Right renal cortex interstitium (tissue), 3 donors: ENCODE measurements at places on chromosomes 3 and 15. TPM values are rescaled to one million over a fixed set of nuclear protein-coding genes. Genes with fewer than 3 reads are reported as not detected.

TM6SF1 gene
- 1.7 TPM for polyA plus RNA-seq

JMJD7 gene
- 9.4 TPM for polyA plus RNA-seq

TM4SF18 gene
- polyA plus RNA-seq, result 31.3 TPM

APOD gene
- polyA plus RNA-seq, result 11.7 TPM

CHRFAM7A gene
- 1.6 TPM for polyA plus RNA-seq

ATG3 gene
- 51.8 TPM for polyA plus RNA-seq

ZXDC gene
- polyA plus RNA-seq, result 31.6 TPM

ARNT2 gene
- 68.3 TPM for polyA plus RNA-seq

LARP6 gene
- 15.0 TPM for polyA plus RNA-seq

TICRR gene
- 8.5 TPM for polyA plus RNA-seq

CAND2 gene
- polyA plus RNA-seq, result 10.1 TPM

RBMS3 gene
- polyA plus RNA-seq, result 11.6 TPM

SHC4 gene
- polyA plus RNA-seq, result 3.1 TPM

CFAP44 gene
- 16.2 TPM for polyA plus RNA-seq

C2CD4B gene
- polyA plus RNA-seq, result 0.46 TPM

SEMA3G gene
- polyA plus RNA-seq, result 31.3 TPM

PLA2G4E gene
- polyA plus RNA-seq, result not detected
